Lower lobe of right lung (tissue), 2 donors: ENCODE measurements at places on chromosomes 1 and 21. TPM values are rescaled to one million over a fixed set of nuclear protein-coding genes. Genes with fewer than 3 reads are reported as not detected.
A peak's percentile ranks its signal among the peaks of the same experiment; 100 is the strongest.

DNA sequence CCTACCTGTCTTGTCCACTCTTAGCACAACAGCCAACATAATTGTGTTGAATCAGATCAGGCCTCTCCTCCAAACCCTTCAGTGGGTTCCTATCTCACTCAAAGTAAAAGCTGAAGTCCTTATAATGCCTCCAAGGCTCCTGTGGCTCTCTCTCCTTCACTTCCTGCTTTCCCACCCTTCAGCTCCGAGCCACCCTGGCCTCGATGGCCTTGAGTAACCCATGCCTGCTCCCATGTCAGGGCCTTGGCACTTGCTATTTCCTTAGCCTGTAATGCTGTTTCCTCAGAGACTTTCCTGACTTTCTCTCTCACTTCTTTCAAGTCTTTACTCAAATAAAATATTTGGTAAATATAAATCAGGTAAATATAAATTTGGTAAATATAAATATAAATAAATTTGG, 8.1 kb upstream of the PLEKHM2 start:
- no peak overlapping the region for H3K4me3 ChIP-seq
- H3K27me3 ChIP-seq: no peaks in the 10 kb centered on the region
- no peaks in the 10 kb centered on the region for H3K36me3 ChIP-seq
- H3K27ac ChIP-seq: no peak overlapping the region
- peaks cover 7% of the 10 kb centered on the region for H3K4me1 ChIP-seq
- DNase-seq: no peak

DNA sequence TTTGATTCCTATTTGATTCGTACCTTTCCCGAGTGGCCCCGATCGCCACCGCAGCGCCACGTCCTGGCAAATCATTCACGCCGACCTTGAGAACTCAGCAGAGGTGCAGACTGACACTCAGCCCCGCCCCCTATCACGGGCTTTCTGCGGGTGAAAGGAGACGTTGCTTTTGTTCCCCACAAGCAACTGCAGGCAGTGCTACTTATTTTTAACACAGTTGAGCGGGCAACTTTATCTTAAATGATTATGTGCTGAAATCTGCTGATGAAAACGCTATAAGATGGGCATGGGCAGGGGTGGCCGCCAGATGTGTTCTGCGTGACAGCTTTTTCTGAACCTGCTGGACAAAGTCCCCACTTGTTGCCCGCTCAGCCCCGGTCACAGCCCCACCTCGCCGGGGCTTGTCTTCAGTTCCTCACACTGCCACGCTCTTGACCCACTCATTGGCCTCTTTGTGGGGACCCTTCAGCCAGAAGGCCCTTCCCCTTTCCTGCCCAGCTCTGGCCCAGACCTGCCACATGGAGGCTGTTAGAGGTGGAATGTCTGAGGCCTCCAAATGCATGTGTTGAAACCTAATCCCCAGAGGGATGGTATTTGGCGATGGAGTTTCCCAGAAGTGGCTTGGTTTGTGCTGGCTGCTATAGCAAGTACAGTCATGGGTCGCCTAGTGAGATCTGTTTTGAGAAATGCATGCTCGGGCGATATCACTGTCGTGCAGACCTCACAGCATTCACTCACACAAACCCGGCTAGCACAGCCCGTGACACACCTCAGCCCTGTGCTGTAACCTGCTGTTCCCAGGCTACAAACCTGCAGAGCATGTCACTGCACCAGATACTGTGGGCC, 15.7 kb upstream of the PDXK start:
- H3K27me3 ChIP-seq: peaks cover 3% of the 10 kb centered on the region
- no peaks in the 10 kb centered on the region for H3K36me3 ChIP-seq
- no peak overlapping the region for H3K4me3 ChIP-seq
- peak; percentile 72 for DNase-seq
- H3K27ac ChIP-seq: peak overlapping the region; percentile 11

IFI44 gene
- total RNA-seq: 80.5 TPM

- H3K27me3 ChIP-seq: no peaks in the 10 kb centered on the region
- no peak overlapping the region for H3K4me3 ChIP-seq
- no peak overlapping the region for H3K27ac ChIP-seq
Observed at GRCh38 chr1:62613890-62614289, 16.6 kb downstream of the ANGPTL3 start.
